ENCODE measurements at places on chromosomes 13 and 19. TPM values are rescaled to one million over a fixed set of nuclear protein-coding genes. Genes with fewer than 3 reads are reported as not detected.

- DNase-seq, result no peak
Observed at GRCh38 chr19:4536798-4537197, 1.8 kb upstream of the PLIN5 start.

GRCh38 chr13:60043262-60043661 is 120.5 kb downstream of the DIAPH3 start:
- DNase-seq, result no peak

DNA sequence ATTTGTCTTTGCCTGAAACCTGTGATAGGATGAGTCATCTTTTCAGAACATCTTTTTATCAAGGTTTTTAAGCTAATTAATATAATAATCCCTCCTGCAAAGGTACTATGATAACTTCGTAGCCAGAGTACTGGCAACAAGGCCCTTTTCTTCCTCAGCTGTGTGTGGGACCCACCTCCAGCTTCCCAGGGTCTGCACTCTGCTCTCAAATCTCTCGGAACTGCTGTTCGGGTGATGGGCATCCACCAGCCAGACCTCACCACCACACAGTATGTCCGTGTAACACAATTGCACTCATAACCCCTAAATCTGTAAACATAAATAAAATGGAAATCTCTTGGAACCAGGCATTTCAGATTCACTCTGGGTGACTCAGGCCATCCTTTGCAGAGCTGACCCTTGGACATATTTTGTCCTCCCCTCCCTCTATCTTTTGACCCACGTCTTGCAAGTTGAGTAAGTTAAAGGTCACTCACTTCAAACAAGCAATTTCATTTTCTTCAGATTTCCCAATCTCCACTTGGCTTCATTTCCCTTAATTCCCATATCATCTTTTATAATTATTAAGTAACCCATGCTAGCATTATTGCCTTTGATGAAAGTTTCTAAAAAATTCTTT is 29.5 kb downstream of the COL4A1 start:
- DNase-seq, result no peak

- DNase-seq, result no peak
Observed at GRCh38 chr19:30314056-30314804, 58.0 kb upstream of the ZNF536 start.

- DNase-seq, result no peak
Observed at GRCh38 chr19:6383188-6383587, 7.5 kb upstream of the PSPN start.

- DNase-seq, result no peak
Observed at GRCh38 chr13:45406421-45406820, 11.8 kb downstream of the SLC25A30 start.

DNA sequence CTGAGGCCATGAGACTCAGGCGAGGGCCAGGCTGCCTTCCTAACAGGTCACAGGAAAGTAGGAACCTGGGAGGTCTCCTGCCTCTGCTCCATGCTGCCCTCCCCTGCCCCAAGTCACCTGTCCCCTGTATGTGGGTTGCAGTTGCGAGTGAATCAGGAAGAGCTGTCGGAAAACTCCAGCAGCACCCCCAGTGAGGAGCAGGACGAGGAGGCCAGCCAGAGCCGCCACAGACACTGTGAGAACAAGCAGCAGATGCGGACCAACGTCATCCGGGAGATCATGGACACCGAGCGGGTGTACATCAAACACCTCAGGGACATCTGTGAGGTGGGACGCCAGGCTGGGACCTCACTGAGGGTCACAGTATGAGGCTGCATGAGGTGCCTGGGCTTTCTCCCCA is 22.8 kb upstream of the C1QTNF9 start:
- DNase-seq, result no peak

The PLK5 gene
- not detected for total RNA-seq

The KIRREL2 gene
- total RNA-seq, result 0.04 TPM
